ENCODE measurements at places on chromosomes 1 and 21.

DNA sequence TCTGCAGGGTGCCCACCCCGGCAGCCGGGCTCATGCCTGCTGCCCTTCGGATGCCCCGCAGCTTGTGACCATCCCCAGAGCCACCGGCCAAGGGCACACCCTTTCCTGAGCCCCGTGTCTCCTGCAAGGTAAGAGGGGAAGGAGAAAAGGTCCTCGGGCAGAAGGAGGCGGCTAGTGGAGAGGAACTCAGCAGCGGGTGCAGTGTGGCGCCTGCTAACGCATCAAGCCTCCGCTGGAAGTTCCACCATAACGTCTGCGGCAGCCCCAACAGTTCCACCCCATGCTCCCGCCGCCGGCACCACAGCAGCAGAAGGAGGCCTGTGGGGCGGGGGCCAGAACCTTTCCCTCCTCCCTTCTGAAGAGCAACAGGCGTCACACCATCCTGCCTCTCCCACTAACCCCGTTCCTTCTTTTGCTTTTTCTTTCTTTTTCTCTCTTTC, 990 bp downstream of the VWA5B1 start:
- DNase-seq: no peak

GRCh38 chr1:42845866-42846256, 552 bp upstream of the ZNF691 start:
- no peak for DNase-seq

DNA sequence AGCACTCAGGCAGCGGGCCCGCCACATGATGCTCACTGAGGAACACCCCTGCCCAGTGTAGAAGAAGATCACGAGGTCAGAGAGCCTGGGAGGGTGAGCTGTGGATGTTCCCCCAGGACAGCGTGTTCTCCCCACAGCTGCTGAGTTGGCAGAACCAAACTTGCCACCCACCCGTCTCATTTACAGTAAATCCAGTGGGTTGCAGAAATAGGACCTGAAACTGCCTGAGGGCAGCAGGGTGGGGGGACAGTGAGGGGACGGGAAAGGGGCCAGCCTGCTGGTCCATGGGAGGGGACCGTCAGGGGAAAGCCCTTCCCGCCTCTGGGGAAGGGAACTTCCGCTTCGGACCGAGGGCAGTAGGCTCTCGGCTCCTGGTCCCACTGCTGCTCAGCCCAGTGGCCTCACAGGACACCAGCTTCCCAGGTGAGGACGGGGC, at the start of gene C1QB:
TSS of gene C1QB (plus strand) at position 356 of the 436 bp plus-strand sequence. CDS start 6,227 bp downstream, outside the sequence.
- DNase-seq: no peak

DNA sequence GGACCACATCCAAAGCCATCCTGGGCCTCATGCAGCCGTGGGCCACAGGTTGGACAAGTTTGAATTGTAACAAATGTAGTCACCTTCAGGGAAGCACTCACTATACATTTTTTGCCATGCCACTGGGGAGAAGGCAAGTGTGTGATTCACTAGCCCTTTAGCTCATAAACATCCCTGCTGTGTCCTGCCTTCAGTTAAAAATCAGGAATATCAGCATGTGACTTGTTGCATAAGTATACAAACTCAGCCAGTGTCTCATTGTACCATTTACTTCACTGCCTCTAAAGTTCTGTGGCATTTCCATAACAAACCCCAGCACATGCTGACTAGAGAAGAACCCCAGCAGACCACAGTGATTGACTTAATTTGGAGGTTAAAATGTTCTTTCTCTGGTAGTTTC, 142.0 kb upstream of the C1orf105 start:
- DNase-seq: no peak

- no peak for DNase-seq
Measured at GRCh38 chr21:25457411-25457810, 149.9 kb downstream of the MRPL39 start.

GRCh38 chr1:155081472-155082300, 3.0 kb downstream of the EFNA3 start:
- DNase-seq: peak; percentile 18

- no peak for DNase-seq
Measured at GRCh38 chr1:76961181-76961819, 94.0 kb downstream of the ST6GALNAC5 start.

DNA sequence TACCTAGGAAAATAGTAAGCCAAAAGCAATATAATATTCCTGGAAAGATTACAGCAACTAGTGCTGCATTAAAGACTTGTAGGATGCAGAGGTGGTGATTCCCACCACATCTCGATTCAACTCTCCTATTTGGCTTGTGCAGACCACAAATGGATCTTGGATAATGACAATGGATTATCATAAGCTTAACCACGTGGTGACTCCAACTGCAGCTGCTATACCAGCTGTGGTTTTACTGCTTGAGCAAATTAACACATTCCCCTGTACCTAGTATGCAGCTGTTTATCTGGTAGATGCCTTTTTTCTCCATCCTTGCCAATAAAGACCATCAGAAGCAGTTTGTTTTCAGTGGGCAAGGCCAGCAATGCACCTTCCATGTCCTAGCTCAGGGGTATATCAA, 542.7 kb upstream of the ADGRL4 start:
- DNase-seq: no peak

DNA sequence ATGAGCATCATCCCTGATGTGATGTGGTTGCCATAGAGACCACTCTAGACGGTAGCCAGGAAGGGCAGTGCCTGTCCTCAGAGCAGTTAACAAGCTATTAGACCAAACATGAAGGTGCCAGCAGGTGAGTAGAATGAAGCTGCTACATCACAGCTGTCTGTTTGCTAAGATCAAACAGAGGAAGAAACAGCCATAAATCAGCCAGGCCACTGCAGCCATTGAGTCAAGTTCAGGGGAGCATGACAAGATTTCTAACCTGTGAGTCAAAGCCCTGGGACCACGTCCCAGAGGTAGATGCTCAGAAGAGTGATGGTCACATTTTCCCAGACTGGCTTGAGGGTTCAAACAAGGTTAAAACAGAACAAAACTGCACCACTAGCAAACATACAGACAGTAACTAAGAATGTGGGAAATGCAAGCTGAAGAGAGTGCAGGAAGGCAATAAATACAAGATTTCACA, 450.6 kb upstream of the DAB1 start:
- no peak for DNase-seq

DNA sequence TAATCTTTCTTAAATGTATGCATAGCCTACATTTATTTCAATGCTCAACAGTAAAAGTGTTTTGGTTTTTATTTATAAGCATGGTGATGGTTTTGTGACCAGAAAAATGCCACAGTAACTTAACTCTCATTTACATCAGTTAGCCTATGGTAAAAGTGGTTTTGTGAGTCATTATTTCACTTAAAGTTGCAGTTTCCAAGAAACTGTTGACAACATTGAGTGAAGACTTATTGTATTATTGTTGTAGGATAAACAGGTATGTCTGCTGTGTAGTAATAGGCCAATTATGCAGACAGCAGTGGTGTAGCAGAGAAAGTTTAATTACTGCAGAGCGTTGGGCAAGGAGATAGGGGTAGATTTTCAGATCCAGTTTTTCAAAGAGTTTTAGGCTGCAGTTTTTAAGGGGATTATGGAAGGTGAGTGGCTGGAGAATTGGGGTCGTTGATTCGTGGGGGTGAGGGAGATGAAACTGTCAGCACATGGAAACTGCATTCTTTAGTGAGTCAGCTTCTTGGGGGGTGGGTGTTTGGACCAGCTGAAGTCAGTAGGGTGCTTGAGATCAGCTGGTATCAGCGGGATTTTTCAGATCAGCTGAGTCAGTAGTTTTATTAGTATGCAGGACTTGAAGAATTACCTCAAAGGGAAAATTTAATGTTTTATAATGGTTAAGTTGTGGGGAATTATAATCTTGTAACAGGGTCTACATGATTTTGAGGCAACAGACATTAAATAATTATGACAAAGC, 168.7 kb upstream of the FMN2 start:
- DNase-seq: no peak

DNA sequence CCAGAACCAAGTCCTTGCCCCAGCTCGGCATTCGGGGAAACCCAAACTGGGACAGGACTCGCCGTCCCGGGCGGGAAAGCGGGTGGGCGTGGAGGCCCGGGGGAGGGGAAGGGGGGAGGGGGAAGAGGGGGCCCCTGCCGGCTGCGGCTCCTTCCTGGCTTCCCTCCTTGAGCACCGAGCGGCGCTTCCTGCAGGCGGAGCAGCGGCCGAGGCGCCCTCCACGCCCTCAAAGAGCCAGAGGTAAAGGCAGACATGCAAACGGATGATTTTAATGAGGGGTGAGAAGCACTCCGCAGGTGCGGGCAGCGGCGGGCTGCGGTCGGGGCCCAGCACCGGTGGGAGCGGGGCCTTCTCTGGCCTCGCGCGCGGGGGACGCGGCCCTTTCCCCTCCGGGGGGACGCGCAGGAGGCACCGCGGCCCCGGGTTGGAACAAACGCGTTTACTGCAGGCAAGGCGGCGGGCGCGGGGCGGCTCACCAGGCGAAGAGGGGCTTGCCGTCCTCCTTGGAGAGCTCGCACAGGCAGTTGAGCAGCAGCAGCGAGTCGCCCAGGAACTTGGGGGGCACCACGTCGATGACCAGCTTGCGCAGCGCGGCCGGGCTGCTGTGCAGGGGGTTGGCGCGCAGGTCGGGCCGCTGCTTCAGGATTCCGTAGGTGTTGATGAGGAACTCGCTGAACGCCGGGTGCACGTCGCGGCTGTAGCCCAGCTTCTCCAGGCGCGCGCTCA, 5.7 kb upstream of the FTCD start:
- DNase-seq: no peak

- no peak for DNase-seq
Measured at GRCh38 chr1:232620356-232620969, 9.5 kb downstream of the SIPA1L2 start.
